ENCODE measurements at places on chromosomes 7 and 10.

DNA sequence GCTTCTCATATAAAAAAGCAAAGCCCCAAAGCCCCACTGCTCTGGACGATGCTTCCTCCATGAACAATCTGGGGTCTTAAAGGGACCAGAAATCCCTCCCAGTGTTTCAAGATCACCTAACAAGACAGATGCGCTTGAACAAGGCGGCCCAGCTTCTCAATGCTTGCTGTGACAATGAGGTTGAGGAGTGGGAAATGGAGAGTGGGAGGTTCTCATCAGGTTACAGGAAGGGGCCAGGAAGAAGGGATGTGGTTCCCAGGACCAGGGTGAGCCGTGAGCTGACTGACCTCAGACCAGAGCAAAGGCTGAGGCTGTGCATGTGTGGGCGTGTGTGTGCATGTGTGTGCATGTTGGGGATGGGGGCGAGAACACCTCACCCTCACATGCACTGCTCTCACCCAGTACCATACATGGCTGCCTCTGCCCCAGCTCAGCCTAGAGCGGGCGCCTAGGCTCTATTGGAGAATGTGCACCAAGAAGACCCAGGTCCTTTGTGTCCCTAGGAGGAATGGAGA, 220.8 kb upstream of the GPR26 start:
- DNase-seq: no peak

GRCh38 chr7:158531661-158532060, 56.0 kb downstream of the PTPRN2 start:
- DNase-seq: no peak

DNA sequence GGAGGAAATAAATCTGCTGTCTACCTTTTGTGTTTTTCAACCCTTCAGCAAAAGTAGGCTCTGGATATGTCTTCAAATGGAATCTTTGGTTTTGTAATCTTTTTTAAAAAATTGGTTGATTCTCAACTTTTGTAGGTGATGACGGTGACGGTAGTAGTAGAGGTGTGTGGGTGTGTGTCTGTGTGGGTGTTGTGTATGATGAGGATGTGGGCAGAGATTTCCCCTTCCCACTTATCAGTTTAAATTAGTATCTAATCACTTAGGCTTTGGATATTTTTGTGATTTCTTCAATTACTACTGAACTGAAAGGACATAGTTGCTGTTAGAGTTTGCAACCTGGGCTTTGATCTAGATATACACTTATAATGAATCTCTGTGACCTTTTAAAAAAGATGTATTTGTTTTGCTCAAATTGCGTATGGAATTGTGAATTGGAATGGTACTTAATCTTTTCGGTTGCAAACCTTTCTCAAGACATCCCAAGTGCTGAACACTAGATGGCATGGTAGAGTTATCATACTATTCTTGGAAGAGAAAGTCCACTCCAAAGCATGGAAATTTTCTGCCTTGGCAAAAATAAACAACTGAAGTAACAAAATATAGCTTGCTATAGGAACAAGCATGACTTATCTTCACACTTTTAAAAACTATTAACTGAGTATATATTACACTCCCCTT, 51.9 kb upstream of the A1CF start:
- no peak for DNase-seq

DNA sequence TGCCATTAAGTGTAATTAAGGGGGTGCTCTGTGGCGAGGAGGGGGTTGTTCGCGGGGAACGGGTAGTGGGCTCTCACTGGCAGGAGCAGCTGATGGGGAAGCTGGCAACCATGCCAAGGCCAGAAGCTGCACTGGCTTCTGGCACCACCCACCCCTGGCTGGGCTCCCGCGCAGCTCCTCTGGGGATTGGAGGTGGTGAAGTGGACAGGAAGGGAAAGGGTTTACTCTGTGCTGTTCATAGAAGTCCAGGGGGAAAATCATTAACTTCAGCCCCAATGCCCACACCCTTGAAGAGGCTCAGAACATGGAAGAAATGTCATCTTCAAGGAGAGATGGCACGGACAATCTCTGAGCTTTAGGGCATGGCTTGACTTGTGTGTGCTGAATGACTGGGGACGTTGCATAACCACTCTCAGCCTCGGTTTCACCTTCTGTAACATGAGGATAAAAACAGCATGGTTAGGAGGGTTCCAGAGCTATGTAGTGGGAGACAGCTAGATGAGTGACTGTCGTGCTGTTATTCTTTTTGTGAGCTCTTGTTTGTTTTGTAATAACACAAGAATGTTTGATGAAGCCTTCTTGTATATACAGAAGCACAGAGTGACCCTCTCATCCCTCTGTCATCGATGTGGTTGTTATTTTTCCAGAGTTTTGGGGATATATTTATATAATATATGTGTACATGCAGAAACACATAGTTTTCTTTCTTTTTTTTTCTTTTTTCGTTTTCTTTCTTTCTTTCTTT, 29.9 kb downstream of the KAZALD1 start:
- DNase-seq: no peak

DNA sequence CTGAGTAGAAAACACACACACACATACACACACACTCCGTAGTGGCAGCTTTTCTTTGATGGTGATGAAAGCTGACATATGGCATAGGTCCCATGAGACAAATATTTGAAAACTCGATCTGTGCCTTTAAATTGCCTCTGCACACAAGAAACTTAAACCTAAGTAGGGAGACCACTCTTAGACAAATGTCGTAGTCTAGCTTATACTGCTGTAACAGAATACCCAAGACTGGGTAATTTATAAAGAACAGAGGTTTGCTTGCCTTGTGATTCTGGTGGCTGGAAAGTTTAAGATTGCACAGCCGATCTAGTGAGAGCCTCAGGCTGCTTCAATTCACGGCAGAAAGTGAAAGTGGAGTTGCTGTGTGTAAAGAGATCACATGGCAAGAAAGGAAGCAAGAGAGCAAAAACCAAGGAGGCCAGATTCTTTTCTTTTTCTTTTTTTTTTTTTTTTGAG, 489.4 kb upstream of the SORCS1 start:
- no peak for DNase-seq

DNA sequence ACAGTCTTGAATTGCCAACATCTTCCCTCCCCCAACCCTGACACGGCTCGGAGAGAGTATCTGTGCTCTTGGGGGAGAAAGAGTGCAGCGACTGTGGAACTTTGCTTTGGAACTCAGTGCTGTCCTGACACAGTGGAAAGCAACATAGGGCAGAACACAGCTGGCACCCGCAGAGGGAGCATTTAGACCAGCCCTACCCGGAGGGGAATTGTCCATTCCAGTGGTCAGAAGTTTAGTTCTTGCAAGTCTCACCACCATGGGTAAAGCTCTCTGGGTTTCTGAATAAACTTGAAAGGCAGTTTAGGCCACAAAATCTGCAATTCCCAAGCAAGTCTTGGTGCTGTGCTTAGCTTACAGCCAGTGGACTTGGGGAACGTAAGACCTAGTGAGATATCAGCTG, 34.9 kb downstream of the TFEC start:
- DNase-seq: no peak

DNA sequence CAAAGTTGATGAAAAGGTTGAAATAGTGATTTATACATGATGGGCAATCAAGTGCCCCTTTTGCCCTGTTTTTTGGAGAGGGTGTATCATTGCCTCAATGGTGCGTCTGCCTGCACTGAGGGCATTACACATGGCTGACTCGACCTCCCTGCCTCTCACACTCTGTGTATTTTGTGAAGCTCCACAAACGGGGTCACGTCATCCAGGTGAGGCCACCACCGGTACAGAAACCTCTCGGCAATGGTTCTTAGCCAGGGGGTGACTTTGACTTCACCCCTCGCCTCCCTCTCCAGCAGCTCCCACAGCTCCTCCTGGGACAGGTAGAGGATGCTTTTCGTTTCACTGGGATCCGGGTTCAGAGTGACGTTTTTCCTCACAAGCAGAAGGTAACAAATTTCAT, 6.3 kb downstream of the IDI2 start:
- DNase-seq: no peak

DNA sequence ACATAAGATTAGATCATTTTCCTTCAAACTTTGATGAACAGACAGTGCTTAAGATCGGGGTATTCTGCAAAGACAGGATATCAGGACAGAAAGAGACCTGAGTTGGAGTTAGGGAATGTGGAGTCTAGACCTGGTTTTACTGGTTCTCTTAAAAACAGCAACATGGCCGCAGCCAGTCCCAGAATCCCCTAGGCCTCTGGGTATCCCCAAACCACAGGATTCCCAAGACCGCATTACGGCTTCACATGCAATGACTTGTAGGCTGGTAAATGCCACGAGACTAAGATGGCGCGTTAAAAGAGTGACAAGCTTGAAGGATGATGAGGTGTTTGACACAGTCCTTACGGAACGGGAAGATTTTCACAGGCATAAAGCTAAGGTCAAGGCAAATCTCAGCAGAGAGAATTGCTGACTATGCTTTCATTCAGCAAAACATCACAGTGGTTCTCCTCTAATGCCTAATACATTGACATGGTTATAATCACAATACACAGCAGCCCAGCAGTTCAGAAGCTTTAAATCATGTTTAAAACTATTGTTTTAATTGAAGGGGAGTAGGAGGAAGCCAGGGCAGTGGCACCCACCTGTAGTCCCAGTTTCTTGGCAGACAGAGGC, 32.9 kb downstream of the MPP7 start:
- no peak for DNase-seq

GRCh38 chr7:115229401-115230105, 307.7 kb downstream of the MDFIC start:
- DNase-seq: peak; percentile 5

GRCh38 chr10:52949899-52950298, 177.3 kb upstream of the MBL2 start:
- DNase-seq: no peak

DNA sequence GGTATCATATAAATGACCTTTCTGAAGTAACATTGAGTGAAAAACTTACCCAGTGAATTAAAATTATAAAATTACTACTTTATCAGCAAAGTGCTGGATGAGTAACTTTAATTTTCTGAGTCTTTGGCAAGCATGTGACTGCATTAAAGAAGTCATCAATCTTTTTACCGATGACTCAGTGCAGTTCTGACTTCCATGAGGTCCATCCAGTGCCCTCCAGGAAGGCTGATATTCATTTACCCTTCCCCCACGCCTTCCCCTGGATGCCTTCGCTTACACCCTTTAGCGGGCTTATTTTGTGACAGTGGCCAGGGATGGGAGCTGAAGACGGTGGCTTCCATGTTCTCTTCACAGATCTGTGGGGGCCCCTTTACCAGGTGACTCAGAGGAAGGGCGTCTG, 572.9 kb upstream of the PFKP start:
- DNase-seq: no peak

GRCh38 chr7:80707318-80707717, 68.9 kb downstream of the CD36 start:
- DNase-seq: no peak

DNA sequence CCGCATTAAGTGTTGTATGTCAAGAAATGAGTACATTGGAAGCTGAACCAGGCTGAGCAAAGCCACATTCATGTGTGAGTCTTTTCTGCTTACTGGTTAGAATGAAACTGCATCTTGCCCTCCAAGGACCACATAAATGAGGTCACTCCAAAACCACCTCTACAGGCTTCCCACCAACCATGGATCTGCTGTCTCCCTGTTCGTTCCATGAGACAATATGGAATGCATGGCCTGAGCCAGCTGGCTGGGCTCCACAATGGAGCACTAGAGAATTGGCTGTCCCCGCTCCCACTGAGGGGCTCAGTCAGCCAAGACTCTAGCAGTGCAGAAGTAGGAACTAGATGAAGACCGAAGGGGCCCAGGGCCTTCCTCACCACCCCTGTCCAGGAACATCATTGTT, 120.8 kb downstream of the TNS3 start:
- no peak for DNase-seq

DNA sequence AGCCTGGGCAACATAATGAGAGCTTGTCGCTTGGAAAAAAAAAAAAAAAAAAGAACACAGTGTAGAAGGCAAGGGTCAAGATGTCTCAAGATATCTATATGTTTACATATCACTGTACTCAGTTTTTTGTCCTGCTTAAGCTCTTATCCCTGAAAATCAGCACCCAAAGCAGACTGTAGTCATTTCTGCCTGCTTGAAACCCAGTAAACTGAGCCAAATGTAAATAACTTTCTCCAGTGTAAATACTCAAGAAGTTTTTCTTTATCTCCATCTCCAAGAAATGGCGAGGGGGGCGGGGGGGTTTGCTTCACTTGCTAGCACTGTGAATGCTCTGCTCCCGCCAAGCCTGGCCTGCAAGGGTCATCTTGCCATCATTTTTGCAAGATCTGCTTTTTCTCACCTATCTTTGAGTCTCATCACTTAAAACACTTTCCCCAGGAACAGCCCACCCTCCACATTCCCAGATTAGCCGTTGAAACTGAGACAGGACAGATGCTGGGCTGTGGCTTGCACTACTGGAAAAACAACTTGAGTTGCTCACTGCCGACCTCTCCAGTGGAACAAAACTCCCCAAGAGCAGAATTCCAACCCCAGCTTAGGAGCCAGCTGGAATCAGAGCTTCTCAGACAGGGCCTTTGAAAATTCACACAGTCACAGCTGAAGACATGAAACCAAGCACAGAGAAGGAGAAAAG, 54.6 kb downstream of the AFAP1L2 start:
- no peak for DNase-seq

- no peak for DNase-seq
Measured at GRCh38 chr7:36605261-36606051, 118.8 kb downstream of the AOAH start.

- DNase-seq: no peak
Measured at GRCh38 chr7:142838461-142839213, 16.2 kb upstream of the EPHB6 start.

- DNase-seq: no peak
Measured at GRCh38 chr7:30411897-30412296, 66.7 kb downstream of the NOD1 start.

- no peak for DNase-seq
Measured at GRCh38 chr10:36194276-36194675, 552.2 kb upstream of the FZD8 start.

DNA sequence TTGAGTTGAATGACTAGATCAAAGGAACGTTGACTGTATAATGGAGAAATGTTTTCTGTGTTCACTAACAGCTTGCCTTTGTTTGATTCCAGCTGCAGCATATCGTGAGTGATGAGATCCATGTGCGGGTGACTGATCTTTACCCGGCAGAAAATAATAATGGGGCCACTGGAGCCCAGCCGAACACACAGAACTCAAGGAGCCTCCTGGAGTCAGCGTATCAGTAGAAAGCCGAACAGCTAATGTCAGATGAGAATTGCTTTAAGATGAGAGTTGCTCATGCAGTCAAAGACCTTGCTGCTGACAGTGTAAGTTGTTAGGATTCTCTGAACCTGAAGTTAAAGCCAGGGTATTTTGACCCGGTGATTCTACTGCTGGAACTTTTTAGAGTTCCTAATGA, 34.3 kb upstream of the MTPAP start:
- no peak for DNase-seq

- DNase-seq: no peak
Measured at GRCh38 chr7:20269726-20270125, 52.5 kb upstream of the MACC1 start.

- no peak for DNase-seq
Measured at GRCh38 chr10:63718421-63718820, 197.2 kb downstream of the REEP3 start.

All from T-helper 1 cell (primary cell).